ENCODE measurements at places on chromosomes 3 and 15. TPM values are rescaled to one million over a fixed set of nuclear protein-coding genes. Genes with fewer than 3 reads are reported as not detected.

GRM2 gene
- not detected for total RNA-seq

ILDR1 gene
- total RNA-seq, result not detected

CPNE4 gene
- total RNA-seq, result not detected

CLRN1 gene
- total RNA-seq, result not detected

TRAT1 gene
- not detected for total RNA-seq

FBLN2 gene
- total RNA-seq, result 0.07 TPM

FEZF2 gene
- not detected for total RNA-seq

GOLGA6D gene
- total RNA-seq, result not detected

DUOX2 gene
- not detected for total RNA-seq

GCNT3 gene
- total RNA-seq, result not detected

CCR3 gene
- total RNA-seq, result not detected

SENP5 gene
- 21.1 TPM for total RNA-seq

SSUH2 gene
- not detected for total RNA-seq

NOP10 gene
- total RNA-seq, result 459 TPM

DUOXA1 gene
- total RNA-seq, result not detected

VILL gene
- total RNA-seq, result 4.3 TPM

REC114 gene
- total RNA-seq, result not detected

UROC1 gene
- total RNA-seq, result not detected

PIK3CB gene
- 11.1 TPM for total RNA-seq

All from mammary microvascular endothelial cell (primary cell).